ENCODE measurements at places on chromosomes 5 and 9.

- DNase-seq, result no peak
Measured at GRCh38 chr5:175351126-175351525, 92.9 kb downstream of the DRD1 start.

DNA sequence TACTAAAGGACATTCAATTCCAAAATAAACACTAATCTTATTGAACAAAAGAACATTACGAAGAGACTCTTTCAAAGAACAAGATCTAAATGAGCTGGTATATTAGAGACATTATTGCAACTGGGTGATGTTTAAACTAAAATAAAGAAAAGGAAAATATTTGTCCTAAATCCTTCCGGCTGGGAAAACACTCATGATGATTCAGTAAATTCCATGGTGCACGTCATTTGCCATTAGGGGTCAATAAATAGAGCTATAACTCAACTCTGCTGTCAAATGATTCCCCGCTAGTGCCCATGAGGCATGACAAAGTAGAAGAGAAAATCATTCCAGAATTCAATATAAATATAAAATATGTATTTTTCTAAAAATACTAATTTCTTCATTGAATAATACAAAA, 565.5 kb upstream of the TUSC1 start:
- DNase-seq, result no peak

GRCh38 chr9:17628624-17629023, 49.8 kb downstream of the SH3GL2 start:
- DNase-seq, result no peak

DNA sequence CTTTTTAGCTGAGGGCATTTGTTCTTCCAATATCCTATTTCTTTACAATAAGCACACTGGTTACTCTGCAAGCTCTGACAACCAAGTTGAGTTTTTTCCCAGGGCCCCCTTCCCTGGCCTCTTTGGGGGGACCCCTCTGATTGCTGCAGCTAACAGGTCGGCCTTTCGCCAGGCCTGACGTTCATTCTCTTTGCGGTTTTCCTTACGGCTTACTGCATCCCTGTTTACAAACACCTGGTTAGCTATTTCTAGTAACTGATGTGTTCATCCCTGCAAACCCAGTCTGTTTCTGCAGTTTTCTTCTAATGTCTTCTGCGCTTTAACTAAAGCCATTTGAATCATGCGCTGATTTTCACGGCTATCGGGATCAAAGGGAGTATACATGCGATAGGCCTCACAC, 37.5 kb upstream of the PPP1R26 start:
- DNase-seq, result no peak

- DNase-seq, result no peak
Measured at GRCh38 chr5:157710882-157711281, 20.3 kb upstream of the THG1L start.

- DNase-seq, result no peak
Measured at GRCh38 chr5:159262472-159262858, 625 bp upstream of the UBLCP1 start.

GRCh38 chr5:141349917-141350619, at the start of gene PCDHGB1:
PCDHGB1 (plus strand) TSS chr5:141350099; CDS start chr5:141350261, 162 bp downstream.
- no peak for DNase-seq

GRCh38 chr5:151208481-151208914, 15.4 kb downstream of the CCDC69 start:
- no peak for DNase-seq

DNA sequence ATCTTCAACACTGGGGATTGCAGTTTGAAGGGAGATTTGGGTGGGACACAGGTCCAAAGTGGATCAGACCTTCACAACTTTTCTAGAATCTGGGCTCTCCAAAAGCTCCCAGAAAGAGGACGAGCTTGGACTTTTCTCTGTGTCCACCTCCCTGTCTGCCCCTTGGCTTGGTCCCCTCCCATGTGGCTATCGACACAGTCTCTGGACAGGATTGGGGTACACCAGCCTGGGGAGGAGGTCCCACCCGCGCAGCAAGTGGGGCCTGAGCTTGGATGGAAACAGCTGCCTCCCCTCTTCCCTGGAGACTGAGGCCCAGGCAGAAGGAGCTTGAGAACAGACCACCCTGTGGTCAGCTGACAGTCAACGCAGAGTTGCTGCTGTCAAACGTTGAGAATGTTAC, 84.6 kb upstream of the FCN1 start:
- DNase-seq, result no peak

- no peak for DNase-seq
Measured at GRCh38 chr5:15105799-15106393, 234.3 kb upstream of the ANKH start.

- no peak for DNase-seq
Measured at GRCh38 chr5:135253601-135254178, 145.3 kb downstream of the MACROH2A1 start.

DNA sequence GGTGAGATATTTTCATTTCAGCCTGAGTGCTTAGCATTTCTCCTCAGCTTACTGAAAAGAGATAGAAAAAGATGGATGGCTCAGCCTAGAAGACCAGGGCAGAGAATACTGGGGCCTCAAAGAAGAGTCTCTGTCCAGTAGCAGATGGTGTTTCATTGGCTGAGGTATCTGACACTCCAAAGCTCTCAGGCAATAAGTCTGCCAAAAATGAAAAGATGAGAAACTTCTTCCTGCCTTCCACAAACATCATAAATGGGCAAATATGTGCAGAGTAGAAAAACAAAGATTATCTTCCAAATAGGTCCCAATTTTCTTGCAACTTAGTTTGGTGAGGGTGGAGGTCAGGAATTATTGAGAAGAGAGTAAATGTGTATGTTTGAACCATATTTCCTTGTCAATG, 87.4 kb upstream of the ICE1 start:
- no peak for DNase-seq

DNA sequence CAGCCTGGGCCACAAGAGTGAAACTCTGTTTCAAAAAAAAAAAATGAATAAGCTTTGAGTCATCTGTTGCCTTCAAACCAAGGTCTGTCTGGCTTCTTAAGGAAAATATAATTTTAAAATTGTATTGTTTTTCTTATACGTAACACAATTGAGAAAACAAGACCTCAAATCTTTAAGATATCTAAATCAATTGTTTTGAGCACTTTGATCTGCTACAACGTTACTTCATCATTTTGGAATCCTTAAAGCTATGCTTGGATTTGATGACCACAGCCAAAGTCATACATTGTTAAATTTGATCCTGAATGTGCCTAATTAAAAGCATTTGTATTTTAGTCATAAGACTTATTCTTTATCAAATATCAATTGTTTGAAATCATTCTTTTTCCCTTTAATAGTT, 37.7 kb upstream of the VCAN start:
- DNase-seq, result no peak

DNA sequence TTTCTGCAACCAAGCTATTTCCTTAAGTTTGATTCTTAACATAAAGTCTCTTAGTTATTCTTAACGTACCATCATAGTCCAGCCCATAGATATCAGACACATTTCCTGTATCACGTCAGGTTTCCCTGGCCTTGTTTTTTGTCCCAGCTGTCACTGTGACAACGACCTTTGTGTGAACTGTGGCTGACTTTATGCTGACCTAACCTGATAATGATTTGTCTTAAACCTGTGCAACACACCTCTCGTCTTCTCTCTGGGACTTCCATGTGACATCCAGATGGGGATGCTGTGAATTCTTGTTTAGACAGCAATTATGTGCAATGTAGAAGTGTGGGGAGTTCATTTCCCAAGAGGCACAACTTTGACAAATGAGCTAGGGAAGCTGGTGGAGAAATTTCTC, 662.8 kb downstream of the PTPRD start:
- DNase-seq, result no peak

DNA sequence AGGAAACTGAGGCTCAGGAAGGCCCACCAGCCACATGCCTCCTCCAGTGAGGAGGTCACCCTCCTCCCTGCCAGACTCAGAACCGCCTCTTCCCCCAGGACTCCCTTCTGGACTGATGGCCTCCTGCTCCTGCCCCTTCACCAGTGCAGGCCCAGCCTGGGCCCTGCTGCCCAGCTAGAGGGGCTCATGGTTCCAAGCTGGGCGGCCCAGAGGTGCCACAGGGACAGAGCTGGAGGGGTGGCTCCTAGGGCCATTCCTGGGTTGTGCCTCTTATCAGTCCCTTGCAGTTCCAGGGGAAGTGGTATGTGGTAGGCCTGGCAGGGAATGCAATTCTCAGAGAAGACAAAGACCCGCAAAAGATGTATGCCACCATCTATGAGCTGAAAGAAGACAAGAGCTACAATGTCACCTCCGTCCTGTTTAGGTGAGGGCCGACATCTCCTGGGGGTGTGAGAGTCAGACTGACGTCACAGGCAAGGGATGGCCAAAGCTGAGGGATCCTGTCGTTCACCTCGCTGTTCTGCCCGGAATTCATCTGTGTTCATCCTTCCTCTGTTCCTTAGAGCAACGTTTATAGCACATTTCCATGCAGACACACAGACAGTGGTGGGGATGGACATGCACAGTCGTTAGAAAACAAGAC, 819 bp downstream of the LCN2 start:
- no peak for DNase-seq

DNA sequence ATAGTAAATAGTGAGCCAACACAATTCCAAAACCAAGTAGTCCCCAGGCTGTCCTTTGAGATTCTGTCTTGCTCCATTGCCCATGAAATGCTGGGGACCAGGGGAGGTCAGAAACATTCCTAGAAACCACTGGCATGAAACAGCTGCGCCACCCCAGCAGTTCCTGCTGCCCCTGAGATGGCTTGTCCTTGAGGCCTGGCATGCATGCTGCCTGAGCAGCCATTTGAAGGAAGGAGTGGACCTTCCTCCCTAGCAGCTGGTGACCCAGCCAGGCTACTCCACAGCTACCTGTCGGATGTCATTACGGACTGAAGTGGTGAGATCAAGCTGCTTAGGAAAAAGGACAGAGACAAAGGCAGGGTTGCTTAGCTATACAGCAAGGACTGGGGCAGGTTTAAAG, 260.6 kb downstream of the DENND1A start:
- DNase-seq, result no peak

GRCh38 chr5:178602752-178603151, 12.6 kb upstream of the COL23A1 start:
- no peak for DNase-seq

Measured in GOT3 (cell line).